ENCODE measurements at places on chromosomes 4 and X. TPM values are rescaled to one million over a fixed set of nuclear protein-coding genes. Genes with fewer than 3 reads are reported as not detected.

The HDAC6 gene
- 77.0 TPM for total RNA-seq

The DLG3 gene
- 7.9 TPM for total RNA-seq

The GPR173 gene
- 0.11 TPM for total RNA-seq

The HSFX1 gene
- 0.72 TPM for total RNA-seq

GRCh38 chrX:72676465-72676864, 37.6 kb downstream of the PHKA1 start:
- DNase-seq = no peak

GRCh38 chrX:6021316-6022091, 207.2 kb downstream of the NLGN4X start:
- DNase-seq = no peak

DNA sequence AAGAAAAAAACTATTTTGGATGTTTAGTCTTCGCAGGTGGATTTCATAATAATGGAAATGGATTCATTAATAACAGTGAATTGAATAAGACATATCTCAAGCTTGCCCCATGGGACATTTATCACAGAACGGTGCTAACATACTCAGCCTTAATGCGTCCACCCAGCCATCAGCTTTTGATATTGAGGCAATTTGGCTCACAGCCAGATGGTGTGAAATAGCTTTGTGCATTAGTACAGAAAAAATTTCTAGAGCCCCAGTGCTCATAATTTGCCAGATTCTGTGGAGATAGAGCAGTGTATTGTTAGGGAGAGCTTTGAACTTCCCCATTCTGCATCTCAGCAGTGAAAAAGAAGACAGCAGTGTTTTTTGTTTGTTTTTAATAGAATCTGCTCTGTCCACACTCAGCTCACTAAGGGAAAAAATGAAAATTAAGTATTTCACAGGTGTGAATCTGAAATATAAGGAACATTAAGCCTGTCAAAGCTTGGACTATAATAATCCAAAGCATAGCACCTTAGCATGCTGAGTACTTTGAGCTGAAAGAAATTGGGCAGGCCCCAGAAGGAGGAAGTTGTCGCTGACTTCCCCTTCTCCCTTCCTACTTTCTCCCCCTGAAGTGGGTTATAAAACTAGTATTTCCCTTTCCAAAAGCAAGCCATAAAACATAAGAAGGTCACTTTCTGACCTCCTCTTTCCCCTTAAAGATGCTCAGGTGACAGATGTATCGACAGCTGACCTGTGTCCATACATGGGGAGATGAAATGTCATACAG, 295.8 kb downstream of the MAGEB5 start:
- DNase-seq = no peak

Measured in activated naive CD4-positive, alpha-beta T cell treated with anti-CD3 and anti-CD28 coated beads, Interleukin-2, amount 50 U/mL, for 72 hours (primary cell).